ENCODE measurements at places on chromosomes 12 and 14. TPM values are rescaled to one million over a fixed set of nuclear protein-coding genes. Genes with fewer than 3 reads are reported as not detected.
A peak's percentile ranks its signal among the peaks of the same experiment; 100 is the strongest.

GRCh38 chr12:11500861-11501230 lies 105.5 kb upstream of the PRB2 start:
- DNase-seq: no peak

RAB2B gene
- total RNA-seq: 15.5 TPM

ZNF219 gene
- total RNA-seq: 44.9 TPM

MYG1 gene
- total RNA-seq: 34.8 TPM

- no peak for DNase-seq
These were observed 55.7 kb downstream of the ERC1 start for GRCh38 chr12:1046727-1047126.

DNA sequence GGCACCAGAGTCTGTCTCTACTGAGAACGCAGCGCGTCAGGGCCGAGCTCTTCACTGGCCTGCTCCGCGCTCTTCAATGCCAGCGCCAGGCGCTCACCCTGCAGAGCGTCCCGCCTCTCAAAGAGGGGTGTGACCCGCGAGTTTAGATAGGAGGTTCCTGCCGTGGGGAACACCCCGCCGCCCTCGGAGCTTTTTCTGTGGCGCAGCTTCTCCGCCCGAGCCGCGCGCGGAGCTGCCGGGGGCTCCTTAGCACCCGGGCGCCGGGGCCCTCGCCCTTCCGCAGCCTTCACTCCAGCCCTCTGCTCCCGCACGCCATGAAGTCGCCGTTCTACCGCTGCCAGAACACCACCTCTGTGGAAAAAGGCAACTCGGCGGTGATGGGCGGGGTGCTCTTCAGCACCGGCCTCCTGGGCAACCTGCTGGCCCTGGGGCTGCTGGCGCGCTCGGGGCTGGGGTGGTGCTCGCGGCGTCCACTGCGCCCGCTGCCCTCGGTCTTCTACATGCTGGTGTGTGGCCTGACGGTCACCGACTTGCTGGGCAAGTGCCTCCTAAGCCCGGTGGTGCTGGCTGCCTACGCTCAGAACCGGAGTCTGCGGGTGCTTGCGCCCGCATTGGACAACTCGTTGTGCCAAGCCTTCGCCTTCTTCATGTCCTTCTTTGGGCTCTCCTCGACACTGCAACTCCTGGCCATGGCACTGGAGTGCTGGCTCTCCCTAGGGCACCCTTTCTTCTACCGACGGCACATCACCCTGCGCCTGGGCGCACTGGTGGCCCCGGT lies at the start of gene PTGDR:
PTGDR (plus strand) TSS at position 198 of the 778 bp plus-strand sequence; CDS start at position 315, 117 bp downstream.
- DNase-seq: peak; percentile 48

DNA sequence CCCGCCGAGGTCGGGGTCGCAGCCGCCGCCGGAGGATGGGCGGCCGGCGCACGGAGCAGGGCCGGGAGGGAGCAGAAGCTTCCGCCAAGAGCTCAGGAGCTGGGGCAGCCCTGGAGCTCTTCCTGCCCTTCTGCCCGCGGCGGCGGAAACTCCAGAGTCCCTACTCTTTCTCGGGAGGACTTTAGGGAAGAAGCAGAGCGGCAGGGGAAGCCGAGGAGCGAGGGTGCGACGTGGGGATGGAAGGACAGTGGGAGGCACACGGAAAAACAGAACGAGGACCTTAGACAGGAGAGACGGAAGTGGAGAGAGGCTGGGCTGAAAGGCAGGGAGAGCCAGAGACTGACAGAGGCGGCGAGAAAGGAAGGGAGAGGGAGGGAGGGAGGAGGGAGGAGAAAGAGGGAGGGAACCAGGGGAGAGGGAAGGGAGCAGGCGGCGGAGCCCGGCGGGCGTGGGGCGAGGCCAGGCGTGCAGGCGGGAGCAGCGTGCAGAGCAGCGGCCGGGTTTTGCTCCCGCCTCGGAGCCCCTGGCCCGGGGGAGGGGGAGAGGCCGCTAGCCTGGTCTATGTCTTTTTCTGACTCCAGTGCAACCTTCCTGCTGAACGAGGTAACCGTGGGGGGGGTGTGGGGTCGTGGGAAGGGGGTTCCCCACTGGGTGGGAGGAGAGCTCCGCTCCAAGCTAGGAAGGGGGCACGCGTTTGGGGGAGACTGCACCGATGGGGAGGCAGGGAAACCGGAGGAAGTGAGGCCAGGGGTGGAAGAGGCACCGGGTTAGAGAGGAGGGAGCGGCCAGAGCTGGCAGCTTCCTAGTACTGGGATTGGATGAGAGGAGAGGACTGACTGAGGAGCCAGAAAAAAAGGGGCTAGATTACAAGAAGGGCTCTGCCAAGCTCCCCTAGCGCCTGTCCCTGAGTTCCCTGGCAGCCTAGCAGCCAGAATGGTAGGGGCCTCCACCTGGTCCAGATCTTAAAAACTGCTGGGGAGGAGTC lies 2.9 kb upstream of the CACNB3 start:
- DNase-seq: peak; percentile 77

PTCSC3 gene
- total RNA-seq: not detected

- DNase-seq: peak; percentile 93
These were observed at the start of gene OGFOD2 for GRCh38 chr12:122974892-122975789. OGFOD2 (plus strand) TSS chr12:122975244; CDS start chr12:122975252, 8 bp downstream.

RNF10 gene
- 274 TPM for total RNA-seq

KLRK1 gene
- total RNA-seq: 0.36 TPM

NRIP2 gene
- total RNA-seq: 1.2 TPM

DNA sequence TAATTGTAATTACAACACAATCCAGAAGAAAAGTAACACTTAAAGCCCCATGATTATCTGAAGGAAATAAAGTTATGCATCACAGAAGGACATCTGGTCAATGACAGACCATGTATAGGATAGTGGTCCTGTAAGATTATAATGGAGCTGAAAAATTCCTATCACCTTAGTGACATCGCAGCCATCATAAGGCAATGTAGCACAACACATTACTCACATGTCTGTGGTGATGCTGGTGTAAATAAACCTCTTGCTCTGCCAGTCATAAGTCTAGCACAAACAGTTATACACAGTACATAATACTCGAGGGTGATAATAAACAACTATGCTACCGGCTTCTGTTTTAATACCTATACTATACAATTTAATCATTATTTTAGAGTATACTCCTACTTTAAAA lies 11.2 kb downstream of the ATG2B start:
- no peak for DNase-seq

PLEKHD1 gene
- 0.14 TPM for total RNA-seq

TMEM119 gene
- total RNA-seq: 1.3 TPM

DNA sequence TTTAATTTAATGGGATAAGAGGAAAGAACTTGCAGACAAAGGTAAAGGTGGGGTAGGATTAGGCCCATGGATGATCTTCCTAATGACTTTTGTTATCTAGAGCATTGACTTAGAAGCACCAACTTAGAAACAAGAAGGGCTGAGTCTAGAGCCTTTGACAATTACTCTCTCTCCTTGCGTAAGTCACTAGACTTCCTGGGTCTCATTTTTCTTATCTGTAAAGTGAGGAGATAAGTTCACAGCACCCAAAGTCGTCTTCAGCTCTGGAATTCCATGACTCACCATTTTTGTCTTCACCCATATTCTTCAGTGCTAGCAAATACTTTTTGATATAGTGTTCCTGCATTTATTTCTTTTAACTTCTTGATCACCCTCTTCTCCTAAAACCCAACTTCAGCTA lies 75.7 kb downstream of the SSPN start:
- DNase-seq: no peak

MMP19 gene
- 2.2 TPM for total RNA-seq

- no peak for DNase-seq
These were observed 290.9 kb downstream of the PPFIA2 start for GRCh38 chr12:81468206-81468605.

DNA sequence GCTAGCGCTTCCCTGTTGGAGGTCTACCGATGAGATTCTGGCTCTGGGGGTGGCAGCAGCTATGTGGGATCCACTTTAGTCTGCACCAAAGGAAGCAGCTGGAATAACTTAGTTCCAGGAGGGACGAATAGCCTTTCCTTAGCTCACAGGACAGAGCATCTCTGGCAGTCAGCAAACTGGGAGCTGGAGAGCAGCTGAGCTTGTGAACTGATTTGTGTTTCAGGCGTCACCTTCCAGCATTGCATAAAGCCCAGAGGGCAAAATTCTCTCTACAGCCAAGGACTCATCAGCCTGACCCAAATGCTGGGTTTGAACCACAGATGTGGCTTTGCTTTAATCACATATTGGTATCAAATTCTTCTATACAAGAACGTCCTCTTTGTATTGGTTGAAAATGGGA lies 81.9 kb upstream of the PELI2 start:
- DNase-seq: no peak

- DNase-seq: no peak
These were observed 4.3 kb downstream of the CRACR2A start for GRCh38 chr12:3748620-3749019.

DNA sequence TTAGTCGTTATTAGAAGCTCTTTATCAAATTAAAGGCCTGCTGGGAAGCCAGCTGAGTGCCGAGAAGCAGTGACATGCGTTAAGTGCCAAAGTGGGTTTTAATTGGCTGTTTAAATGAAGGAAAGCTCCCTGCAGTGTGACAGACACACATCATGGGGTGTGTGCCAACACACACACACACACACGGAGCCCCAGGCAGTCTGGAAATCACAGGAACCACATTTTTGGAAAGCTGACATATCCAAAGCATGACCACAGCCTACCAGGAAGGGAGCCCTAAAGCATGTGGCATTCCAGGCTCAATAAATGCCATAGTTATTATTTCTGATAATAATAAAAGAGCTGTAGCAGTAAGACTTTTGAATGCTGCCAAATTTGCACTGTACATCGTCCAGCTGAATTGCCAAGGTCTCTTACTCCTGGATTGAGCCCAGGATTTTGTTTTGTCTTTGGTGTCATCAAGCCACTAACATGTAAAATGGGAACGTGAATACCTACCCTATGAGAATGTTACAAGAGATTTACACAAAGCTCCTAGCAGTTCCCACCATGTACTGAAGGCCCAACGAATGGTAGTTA lies 135.1 kb downstream of the TMEM30B start:
- DNase-seq: no peak

C1QL4 gene
- total RNA-seq: not detected

GRCh38 chr12:67519484-67520433 lies 128.8 kb upstream of the DYRK2 start:
- DNase-seq: no peak

GRCh38 chr12:109057376-109057775 lies 5.0 kb downstream of the USP30 start:
- no peak for DNase-seq

DNA sequence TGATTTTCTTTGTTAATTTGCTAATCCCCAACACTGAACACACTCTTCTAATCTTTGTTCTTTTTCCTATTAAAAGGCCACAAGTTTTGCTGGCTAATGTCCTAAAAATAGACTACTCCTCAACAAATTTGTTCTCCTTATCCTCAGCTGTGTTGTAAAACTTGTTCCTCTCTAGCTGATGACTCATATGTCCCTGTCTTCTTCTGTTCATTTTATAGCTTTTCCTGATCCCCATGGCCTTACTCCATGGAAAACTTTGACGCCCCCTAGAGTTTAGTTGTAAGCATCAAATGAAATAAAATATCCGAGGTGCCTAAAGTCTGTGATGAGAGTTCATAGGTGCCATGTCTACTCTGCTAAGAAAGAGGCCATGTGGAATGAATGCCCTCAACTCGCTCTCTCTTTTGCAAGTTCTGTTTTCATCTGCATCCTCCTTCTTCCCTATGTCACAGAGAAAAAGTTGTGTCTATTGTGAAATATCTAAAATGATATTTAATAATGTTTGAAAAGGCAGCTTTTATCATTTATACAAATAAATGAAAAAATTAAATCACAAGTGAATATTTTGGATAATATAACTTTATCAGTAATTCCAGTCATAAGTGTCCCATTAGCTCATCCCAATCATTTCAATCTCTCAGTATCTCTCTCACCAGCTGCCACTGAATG lies 237.9 kb downstream of the IPO8 start:
- no peak for DNase-seq

DNA sequence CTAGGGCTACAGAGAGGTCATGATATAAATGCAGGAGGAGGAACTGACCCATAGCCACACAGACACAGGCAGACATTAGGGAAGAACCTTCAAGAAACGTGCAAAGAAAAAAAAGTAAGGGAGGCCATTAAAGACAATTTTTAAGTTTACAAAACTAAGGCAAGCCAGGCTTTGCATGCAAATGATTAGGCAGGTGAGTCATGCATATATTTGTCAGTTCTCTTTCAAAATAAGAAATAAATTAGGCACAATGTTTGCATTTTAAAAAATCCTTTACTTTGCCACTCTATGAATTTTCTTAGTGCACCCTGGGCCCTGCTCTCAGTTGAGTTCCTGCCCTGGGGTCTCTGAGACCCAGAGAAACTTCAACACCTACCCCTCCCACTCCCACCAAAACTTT lies 75.0 kb downstream of the PRMT8 start:
- DNase-seq: no peak

CCDC60 gene
- total RNA-seq: not detected

C12orf50 gene
- total RNA-seq: not detected

SALL2 gene
- total RNA-seq: 3.4 TPM

- no peak for DNase-seq
These were observed 77.2 kb downstream of the ARL6IP4 start for GRCh38 chr12:123057513-123058265.

CFAP251 gene
- 0.91 TPM for total RNA-seq

NTN4 gene
- total RNA-seq: 76.8 TPM

GRCh38 chr12:46073321-46073720 lies 82.9 kb upstream of the SCAF11 start:
- no peak for DNase-seq

- DNase-seq: no peak
These were observed 27.5 kb downstream of the TCHP start for GRCh38 chr12:109927622-109928021.

TMEM229B gene
- 1.4 TPM for total RNA-seq

LRRIQ1 gene
- total RNA-seq: 0.22 TPM

DNA sequence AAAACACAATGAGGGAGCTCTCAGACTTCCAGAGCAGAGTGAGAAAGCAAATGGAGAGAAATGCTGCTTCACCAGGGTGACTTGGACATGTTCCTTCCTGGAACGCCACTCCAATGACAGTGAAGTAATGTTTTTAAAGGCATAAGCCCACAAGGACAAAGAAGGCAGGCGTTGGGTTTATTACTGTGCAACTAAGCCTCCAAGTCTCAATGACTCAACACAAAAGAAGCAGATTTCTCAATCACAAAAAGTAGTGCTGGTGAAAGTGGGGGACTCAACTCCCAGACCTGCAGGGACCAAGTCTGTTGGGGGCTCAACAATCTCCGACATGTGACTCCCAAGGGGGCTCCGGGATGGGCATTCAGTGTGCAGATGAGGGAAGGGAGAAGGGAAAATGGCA lies 505.2 kb downstream of the BCL11B start:
- no peak for DNase-seq

- no peak for DNase-seq
These were observed 3.8 kb upstream of the RBMS2 start for GRCh38 chr12:56517854-56518253.

DHRS7 gene
- 29.5 TPM for total RNA-seq

RIPK3 gene
- total RNA-seq: 3.6 TPM

- no peak for DNase-seq
These were observed 28.9 kb upstream of the GARIN6 start for GRCh38 chr12:99618657-99619056.

DNA sequence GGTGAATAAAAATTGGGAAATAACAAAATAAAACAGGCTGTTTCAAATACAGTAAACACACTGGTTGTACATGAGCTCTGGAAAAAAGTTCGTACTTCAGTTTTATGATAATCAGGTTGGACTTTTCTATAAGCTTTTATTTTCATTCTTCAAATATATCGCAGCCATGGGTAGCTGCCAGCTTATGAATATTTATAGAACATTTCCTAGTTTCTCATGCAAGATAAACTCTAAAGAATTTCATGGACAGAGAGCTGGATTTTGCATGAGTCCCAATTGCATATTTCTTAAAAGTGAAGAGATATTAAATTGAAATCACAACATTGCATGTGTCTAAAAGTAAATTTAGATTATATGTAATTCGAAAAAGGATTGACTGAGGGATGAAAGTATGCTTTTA lies 827.6 kb downstream of the SLC6A15 start:
- no peak for DNase-seq

All from left ventricle myocardium inferior (tissue), 1 donor.